ENCODE measurements at places on chromosomes 11 and 22.

DNA sequence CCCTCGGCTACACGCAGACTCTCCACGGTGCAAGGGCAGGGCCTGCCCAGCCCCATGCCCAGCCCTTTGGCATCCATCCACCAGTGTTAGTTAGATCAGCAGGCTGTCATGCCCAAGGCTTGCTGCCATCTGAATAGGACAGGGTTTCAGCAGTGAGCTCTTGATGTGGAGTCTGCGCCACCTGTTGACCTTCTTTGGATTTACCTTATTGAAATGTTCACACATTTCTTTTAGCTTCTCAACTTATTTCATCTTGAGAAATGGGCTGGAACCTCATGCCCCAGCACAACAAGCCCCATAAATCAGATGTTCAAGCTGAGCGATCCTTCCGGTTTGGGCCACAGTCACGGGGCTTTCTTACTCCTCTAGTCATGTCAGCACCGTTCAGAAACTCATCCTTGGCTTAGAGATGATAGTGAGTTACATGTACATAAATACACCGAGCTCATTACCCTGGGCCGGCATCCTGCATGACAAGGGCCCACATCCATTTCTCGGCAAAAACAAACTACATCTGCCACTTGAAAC, 61.7 kb downstream of the PARVB start:
- no peak for DNase-seq

DNA sequence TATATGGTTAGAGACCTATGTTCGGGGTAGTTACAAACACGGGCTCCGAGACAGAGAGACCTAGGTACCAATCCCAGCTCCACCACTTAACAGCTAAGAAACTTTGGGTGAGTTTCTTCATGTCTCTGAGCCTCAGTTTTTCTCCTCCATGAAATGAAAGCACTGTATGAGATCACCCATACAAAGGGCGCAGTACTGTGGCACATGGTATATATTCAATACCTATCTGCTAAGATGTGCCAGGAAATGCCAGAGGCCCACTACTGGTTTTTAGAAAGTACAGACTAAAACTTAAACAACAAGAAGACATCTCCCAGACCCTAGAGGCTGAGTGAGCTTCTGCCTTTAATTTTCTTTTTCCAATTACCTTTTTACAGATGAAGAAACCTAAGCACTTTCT, 69.5 kb downstream of the SLC1A2 start:
- DNase-seq: no peak

DNA sequence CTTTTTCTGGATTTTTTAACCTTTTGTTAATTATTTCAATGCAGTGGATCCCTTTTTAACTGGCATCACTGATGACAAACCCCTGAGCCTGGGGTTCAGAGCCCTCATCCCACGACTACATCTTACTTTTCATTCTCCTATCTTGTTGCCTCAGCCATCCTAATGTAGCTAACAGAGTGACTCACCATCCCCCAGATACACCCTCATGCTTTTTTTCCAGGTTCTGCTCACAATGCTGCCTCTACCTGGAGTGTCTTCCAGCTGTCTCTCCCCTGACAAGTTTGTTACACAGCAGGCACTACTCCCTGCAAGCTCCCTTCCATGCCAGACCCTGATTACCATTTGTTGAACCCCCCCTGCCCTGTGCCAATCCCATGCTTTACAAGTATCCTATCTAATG, 135.4 kb downstream of the NCAM1 start:
- no peak for DNase-seq

- no peak for DNase-seq
These were observed 63.8 kb upstream of the THY1 start for GRCh38 chr11:119486691-119487259.

All from SK-N-MC (cell line).